ENCODE measurements at places on chromosomes 2 and 18.

- DNase-seq: no peak
These were observed 33.5 kb downstream of the CIB4 start for GRCh38 chr2:26607698-26608097.

- peak; percentile 35 for DNase-seq
These were observed 195.5 kb downstream of the L3MBTL4 start for GRCh38 chr18:6219116-6219717.

- DNase-seq: no peak
These were observed 7.4 kb upstream of the RAB1A start for GRCh38 chr2:65137197-65137775.

DNA sequence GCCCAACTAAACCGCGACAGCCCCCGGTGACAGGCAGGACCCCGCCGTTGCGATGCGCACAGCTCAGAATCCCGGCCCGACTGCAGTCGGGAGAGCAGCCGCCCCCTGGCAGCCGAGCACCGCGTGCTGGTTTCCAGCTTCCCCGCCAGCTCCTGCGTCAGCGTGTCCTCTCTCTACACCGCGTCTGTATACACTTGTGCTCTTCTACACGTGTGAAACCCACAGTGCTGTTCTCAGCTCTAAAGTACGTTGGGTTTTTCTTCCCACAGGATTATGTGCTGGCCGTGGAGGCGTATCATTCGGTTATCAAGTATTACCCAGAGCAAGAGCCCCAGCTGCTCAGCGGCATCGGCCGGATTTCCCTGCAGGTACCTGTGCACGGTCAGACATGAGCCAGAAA lies 54.0 kb downstream of the ADI1 start:
- peak; percentile 59 for DNase-seq

DNA sequence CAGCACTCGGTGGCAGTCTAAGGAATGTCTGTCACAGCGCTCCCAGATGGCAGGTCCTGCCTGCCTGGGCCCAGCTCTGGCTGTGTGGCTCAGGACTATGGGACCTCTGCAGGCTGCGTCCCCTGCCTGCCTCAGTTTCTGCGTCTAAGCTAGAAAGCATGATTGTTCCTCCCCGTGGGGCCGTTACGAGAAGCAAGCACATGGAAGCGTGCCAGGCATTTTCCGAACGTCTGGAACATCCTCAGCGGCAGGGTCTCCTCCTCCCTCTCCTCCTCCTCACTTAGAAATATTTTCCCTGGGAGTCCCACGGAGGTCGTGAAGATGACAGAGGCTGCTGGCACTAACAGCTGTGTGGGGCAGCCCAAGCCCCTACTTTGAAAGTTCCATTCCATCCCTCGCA lies 43.3 kb downstream of the LRRFIP1 start:
- no peak for DNase-seq

DNA sequence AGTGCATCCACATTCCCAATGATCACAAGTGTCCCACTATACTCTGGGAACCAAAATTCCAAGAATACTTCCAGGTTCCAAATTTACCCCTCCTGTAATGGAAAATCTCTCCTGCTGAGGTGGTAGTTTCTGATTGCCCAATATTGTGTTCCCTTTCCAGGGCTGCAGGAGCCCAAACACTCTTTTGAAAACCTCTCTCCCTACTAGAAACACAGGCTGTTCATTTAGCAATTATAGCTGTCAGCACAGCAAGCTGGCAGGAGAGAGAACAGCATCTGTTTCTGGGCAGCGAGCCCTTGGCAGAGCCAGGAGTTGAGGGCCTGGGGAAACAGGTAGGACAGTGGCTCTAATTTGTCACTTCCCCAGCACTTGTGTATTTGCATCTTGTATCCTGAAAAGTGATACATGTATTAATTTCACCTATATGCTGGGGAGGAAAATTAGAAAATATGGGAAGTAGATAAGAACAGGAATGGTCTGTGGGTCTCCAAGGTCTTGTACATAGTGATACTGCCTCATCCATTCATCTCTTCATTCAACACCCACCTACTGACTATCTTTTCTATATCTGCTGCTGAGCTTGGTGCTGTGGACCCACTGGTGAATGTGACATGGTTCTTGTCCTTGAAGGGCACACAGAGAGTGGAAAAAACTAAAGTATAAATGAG lies 16.9 kb upstream of the PAIP2B start:
- peak; percentile 71 for DNase-seq

- no peak for DNase-seq
These were observed 44.8 kb downstream of the SPAST start for GRCh38 chr2:32108111-32108510.

DNA sequence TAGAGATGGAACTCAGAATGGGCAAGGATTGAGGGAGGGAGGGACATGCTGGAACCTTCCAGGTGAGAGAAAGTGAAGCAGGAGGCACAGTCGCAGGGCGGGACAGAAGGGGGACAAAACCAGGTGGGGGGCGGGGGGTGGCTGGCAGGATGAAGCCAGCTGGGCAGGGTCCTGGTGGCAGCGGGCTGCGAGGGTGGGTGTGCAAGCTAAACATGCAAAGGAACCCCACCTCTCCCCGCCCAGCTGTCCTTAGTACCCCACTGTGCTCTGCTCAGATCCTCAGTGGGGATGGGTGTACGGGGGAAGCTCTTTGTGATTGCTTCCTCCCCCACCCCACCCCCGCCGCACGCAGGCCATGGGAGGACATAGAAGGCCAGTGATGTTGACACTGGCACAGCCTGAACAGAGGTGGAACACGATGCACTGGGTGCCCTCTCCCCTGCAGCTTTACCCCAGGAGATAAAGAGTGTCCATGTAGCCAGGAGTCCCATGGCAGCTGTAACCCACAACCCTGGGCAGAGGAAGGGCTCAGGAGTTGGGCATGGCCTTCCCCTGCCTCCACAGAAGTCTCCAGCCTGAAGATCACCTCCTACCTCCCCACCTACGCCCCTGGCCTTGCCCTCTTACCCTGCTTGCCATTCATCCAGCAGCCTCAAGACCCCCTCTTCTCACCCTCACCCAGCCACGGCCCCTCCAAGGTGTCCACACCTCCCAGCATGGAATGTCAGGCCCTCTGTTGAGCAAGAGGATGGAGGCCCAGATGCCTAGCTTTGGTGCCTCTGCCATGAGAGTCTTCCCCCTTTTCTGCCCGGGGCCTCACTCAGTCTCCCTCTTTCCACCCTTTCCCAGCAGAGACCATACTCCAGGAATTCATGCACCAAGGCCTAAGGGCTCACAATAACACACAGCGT lies 206.6 kb downstream of the ZBTB7C start:
- DNase-seq: peak; percentile 57

- DNase-seq: no peak
These were observed 35.4 kb downstream of the PGAP1 start for GRCh38 chr2:196891136-196891535.

All from Right ventricle myocardium inferior (tissue), 1 donor.